Naive thymus-derived CD8-positive, alpha-beta T cell (primary cell): ENCODE measurements at places on chromosomes 5 and 9.

GRCh38 chr5:108620516-108620915 is 127.2 kb upstream of the FER start:
- no peak for DNase-seq

GRCh38 chr9:134275375-134275774 is 50.9 kb upstream of the RXRA start:
- no peak for DNase-seq

GRCh38 chr5:164869325-164869724 is 1363.9 kb downstream of the MAT2B start:
- DNase-seq = no peak

DNA sequence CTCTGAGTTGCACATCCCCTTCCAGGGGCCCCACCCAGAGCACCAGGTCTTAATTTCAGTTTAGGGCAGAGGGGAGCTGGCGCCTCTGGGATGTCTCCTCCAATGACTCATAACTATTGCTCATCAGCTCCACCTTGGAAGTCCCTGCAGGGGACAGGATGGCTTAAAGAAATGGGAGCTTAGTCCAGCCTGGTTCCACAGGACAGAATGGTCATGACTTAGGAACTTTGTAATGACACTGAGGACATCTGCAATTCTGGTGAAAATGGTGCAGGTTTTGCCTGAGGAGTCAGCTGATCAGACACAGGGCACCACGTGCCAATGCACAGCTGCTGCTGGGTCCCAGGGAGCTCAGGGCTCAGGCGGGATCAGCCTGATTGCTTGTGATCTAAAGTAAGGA is 16.4 kb upstream of the PPP1R26 start:
- no peak for DNase-seq

GRCh38 chr5:176822041-176822792 is 11.9 kb downstream of the UNC5A start:
- no peak for DNase-seq

GRCh38 chr9:73152543-73152844 is 829 bp downstream of the ANXA1 start:
- no peak for DNase-seq

GRCh38 chr5:171914726-171915338 is 91.6 kb downstream of the FBXW11 start:
- no peak for DNase-seq

- no peak for DNase-seq
Measured at GRCh38 chr5:73701566-73701965, 75.6 kb downstream of the ARHGEF28 start.

DNA sequence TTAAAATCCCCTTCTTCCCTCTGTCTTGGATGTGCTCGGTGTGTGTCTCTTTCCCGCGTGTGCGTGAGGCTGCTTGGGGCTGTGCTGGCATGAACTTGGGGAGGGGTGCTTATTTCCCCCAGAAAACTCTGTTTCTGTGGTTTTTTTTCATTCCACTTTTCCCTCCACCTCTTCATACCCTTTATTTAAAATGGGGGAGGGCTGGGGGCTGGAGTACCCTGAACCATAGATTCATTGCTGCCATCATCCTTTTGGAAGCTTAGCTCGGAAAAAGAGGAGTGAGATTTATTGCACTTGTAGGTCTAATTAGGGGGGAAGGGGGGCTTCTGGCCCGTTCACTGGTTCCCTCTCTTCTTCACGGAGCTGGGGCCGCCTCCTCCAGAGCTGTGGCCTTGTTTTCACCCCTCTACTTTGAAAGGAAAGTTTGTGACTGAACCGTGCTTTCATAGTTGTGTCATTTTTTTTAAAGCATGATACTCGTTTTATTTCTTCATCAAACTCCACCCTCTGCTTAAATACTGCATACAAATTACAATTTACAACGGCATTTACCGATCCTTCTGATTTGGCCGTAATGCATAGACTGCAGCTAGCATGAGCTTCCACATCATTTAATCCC is 2.9 kb downstream of the NR2F1 start:
- DNase-seq = no peak

DNA sequence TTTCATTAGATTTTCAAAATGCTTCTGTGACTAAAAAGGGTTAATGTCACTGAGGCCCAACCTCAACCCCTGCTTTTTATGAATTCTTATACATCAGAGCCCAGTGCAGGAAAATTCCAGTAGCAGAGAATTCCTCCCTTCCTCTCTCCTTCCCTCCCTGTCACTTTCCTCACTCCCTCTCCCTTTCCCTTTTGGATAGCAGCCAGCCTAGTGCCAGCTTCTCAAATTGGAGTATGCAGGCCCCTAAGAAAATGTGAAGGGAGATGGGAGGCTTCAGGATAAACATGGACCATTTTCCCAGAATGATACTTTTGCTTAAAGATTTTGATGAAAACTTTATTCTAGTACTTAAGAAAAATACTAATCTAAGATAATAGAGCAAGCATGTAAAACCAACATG is 507.4 kb downstream of the KDM4C start:
- no peak for DNase-seq

- DNase-seq = no peak
Measured at GRCh38 chr5:39661026-39661779, 236.4 kb upstream of the DAB2 start.
